ENCODE measurements at places on chromosomes 7 and 10.
A peak's percentile ranks its signal among the peaks of the same experiment; 100 is the strongest.

- DNase-seq: peak; percentile 31
These were observed 73.4 kb upstream of the KCNMA1 start for GRCh38 chr10:77710759-77711682.

DNA sequence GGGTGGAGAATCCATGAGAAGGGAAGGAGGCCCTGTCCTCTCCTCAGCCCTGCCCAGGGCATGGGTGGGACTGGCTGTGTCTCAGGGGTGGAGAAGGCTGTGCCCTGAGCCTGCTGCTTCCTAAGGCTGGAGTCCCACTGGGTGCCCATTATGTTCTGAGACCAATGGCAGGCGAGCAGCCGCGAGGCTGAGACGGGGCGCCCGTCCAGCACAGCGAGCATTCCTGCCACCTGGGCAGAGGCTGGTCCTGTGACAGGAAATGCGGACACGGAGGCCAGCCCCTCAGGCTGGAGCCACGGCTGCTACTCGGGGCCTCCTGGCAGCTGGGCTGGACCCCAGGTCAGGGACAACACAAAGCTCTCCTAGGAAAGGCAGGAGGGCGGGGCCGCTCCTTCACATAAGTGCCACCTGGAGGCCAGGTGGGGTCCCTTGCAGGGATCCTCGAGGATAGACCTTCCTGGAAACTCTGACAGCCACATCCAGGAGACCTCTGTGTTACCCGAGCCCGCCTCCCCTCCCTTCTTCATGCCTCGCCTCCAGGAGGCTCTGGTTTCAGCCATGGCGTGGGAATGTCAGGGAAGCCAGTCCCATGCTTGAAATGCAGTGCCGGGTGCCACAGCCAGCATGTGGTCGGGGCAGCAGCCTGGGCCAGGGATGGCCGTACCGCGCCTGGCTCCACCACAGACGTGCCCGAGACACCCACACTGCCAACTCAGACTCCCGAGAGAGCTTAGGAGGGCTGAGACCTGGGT lies 173.9 kb downstream of the USP6NL start:
- DNase-seq: no peak

DNA sequence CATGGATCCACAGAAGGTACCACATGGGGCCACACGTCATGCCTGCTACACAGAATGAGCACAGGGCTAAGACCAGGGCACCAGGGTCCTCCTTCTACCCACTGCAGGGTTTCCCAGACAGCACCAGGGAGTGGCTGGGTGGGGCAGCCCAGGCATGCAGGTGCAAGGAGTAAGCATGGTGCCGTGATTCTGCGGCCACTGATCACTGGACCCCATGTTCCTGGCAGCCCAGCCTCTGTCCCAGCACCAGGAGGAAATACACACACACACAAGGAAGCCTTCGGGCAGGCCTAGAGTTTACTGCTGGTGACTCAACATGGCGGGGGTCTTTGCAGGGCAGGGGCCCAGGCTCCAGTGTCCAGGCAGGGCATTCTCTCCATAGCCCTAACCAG lies 13.9 kb downstream of the ATP6V1F start:
- DNase-seq: no peak

DNA sequence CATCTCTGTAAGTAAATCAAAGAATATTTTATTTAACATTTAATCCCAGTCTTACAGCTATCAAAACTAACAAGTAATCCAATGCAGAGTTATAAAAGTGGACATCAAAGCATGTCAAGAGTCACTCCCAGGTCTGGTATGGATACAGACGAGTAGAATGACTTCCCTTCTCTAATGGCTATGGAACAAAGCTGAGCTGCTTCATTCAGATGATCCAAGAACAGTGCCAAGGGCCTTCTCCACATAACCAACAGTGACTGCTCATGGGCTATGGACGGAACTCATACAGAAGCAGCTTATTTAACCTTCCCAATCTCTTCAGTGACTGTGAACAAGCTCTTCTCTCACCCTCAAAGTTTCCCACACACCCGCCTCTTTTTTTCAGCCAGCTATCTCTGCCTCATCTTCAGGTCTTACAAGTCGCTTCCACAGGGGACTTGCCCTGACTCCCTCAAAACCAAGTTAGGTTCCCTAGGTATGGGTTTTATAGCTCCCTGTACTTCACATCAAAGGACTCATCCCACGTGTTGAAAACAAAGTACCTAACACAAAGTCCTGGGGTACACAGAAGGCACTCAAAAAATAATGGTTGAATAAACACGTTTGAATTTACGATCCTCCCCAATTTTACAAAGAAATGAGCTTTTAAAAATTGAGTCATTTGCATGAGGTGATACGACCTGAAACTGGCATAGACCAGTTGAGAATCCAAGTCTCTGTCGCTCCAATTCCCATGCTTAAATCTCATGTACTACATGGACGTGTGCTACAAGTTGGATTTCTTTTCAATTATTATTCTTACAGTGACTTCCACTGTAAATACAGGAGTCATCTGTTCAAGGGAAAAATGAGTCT lies 3.1 kb downstream of the USP6NL start:
- DNase-seq: no peak

- DNase-seq: no peak
These were observed 7.1 kb downstream of the CCDC126 start for GRCh38 chr7:23604296-23604640.

- no peak for DNase-seq
These were observed 9.6 kb downstream of the GDF10 start for GRCh38 chr10:47309408-47310089.

GRCh38 chr7:147861058-147861716 lies 729.4 kb upstream of the C7orf33 start:
- no peak for DNase-seq

GRCh38 chr7:98235901-98236300 lies 16.1 kb downstream of the TECPR1 start:
- no peak for DNase-seq

DNA sequence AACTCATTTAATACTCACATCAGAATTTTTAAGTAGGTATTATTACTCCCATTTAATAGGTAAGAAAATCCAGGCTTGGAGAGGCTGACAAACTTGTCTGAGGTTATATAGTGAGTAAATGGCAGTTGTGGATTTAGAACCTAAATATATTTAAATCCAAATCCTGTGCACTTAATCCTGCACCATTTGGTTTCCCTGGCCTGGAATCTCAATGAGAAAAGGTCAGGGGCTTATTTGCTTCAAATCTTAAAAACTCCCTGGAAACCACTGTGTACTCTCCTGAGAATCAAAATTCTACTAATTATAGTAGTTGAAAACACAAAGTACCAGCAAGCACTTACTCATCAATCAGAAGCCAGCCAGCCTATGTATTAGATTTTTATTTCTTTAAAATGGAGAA lies 97.7 kb downstream of the DNMBP start:
- no peak for DNase-seq

DNA sequence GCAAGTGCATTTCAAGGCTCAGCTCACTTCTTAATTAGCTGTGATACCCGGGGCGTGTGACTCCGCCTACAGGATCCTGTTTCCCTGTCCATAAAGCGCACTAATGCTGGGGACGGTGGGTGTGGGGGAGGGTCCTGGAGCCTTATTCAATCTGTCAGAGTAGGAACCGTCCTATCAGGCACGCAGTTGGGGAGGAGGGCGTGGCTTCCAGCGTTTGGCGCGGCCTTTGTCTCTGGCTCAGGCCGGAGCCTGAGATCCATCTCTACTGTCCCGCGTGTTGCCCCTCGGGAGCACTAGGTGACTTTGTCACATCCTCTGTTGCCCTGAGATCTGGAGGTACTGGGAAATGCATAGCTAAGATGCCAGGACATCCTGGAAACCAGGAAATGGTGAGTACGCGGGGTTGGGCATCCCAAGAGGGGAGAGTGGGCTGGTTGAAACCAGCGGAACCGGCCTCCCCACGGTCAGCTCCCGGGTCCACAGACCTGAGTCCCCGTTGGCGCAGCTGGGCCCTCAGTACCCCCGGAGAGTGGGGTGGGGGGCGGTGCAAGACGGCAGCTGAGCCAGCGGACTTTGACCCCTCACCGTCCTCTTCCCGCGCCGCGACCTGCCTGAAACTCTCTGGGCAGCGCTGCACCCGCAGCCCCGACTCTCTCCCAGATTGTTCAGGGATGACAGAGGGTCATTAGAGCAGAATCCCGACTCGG lies 104.4 kb upstream of the ZNF92 start:
- DNase-seq: peak; percentile 82

GRCh38 chr7:73382934-73383503 lies 50.6 kb upstream of the FZD9 start:
- no peak for DNase-seq

DNA sequence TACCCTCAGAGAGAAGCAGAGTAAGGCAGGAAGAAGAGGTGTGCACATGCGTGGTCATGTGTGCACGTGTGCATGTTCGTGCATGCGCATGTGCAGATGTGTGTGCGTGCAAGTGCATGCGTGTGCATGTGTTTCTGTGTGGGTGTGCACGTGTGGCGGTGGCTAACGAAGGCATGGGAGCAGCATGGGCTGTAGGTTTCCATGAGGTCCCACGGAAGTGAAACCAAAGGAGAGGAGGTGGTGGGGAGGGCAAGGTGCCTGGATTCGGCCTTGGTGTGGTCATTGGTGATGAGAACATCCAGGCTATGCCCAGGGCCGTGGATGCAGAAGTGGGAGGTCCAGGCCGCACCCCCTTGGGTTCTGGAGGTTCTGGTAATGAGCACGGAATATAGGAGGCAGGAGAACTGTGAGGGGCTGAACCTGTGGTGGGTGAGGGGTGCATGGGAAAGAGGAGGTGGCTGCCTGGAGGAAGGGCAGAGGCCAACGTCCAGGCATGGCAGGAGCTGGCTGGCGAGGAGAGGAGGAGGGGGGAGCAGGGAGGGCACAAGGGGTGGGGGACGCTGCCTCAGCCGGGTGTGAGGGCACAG lies 2.4 kb upstream of the INPP5A start:
- DNase-seq: no peak

- DNase-seq: no peak
These were observed 9.6 kb downstream of the KLHDC10 start for GRCh38 chr7:130079846-130080394.

All from RCC 7860 (cell line).